ENCODE measurements at places on chromosomes 3 and 15.

- no peak for DNase-seq
These were observed 47.5 kb upstream of the FAM98B start for GRCh38 chr15:38406436-38406835.

DNA sequence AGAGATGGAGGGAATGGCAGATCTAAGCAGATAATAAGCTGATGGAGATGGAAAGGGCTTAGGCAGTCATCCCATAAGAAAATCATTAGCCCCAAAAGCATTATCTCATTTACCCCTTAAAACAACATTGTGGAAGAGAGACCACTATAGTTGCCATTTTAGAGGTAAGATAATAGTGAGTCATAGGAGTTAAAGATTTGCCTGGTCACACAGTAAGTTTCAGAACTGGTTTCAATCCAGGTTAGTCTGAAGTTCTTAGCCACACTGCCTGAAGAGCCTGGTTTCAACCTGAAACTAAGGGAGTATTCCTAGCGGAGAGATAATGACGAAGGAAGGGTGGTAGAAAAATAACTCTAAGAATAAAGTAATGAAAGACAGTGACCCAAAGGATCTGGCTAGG is 13.0 kb upstream of the UBR1 start:
- DNase-seq: no peak

DNA sequence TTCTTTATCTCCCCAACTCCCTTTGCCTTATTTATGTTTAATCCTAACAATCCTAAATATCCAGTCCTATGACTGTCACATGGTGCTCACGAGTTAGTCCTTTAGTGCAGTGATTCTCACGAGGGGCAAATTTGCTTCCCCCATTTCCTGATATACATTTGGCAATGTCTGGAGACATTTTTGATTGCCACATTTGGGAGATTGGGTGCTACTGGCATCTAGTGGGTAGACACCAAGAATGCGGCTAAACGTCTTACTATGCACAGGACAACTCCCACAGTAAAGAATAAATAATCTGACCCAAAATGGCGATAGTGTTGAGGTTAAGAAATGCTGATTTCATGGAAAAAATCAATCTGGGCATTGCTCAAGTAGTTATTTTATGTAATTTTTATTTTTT is 466.5 kb downstream of the ROBO2 start:
- DNase-seq: no peak

- DNase-seq: no peak
These were observed 61.0 kb downstream of the TPRG1 start for GRCh38 chr3:189232790-189233189.

DNA sequence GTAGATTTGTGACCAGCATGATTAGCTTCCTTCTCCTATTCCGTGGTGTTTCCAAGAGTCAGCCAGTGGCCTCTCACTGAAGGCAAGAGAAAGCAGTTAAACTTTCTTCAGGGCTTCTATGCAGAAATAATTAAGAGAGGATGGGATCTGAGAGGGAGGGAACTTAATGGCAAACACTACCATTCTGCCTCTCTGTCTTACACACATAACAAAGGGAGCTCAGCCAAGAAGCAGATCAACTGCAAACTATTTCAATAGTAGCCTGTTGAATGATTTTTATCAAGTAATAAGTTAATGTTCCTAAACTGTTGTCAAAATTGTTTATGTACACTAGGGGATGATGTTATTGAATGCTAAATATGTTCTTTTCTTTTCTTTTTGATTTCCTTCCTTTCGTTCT is 11.8 kb downstream of the OXSR1 start:
- DNase-seq: no peak

GRCh38 chr3:70990723-70991122 is 592.8 kb downstream of the FOXP1 start:
- DNase-seq: peak; percentile 17

DNA sequence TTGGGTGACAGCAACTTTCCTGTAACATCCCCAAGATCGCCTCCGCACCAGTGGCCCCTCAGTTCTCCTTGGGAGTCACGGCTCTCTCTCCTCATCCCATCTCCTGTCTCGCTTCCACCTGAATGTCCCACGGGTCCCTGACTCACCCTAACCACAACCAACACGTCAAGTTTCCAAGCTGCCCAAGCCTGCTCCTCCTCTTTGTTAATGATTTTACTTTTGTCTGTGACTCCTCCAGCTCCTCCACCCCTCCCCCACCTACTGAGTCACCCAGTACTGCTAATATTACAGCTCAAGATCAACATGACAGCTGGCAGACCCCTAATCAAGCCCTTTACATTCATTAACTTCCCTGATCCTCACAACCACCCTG is 39.3 kb downstream of the BDH1 start:
- peak; percentile 33 for DNase-seq

GRCh38 chr3:51715231-51715976 is 8.5 kb downstream of the GRM2 start:
- no peak for DNase-seq

GRCh38 chr3:127794402-127794801 is 27.9 kb downstream of the MGLL start:
- no peak for DNase-seq

DNA sequence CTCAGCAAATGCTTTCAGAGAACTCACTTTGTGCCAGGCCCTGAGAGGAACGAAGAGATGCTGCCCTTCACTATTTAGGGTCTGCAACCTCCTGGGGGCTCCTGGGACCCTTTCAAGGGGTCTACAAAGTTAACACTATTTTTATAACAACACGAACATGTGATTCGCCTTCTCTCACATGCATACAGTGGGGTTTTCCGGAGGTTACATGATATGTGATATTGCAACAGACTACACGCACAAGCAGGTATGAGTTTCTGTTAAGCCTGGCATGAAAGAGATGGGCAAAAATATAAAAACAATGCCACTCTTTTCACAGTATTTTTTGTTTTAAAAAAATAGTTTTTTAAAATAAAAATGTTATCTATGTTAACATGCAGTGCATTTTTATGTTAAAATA is 10.3 kb downstream of the STARD5 start:
- peak; percentile 1 for DNase-seq

DNA sequence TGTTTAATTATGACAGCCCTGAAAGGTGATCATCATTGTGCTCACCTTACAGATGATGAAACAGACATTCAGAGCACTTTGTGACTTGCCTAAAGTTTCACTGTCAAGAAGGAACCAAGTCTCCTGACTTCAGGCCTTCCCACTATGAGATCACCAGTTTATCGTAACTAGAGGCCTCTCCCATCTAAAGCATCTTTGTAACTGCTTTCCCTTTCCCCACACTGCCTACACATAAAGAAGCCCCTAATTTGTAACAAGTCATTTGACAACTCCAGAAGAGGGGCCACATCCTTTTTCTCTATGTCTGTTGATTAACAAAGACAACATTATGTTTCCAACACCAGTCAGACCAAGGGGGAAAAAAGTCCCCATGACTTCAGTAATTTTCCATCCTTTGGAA is 1.1 kb downstream of the KLHL6 start:
- DNase-seq: no peak

DNA sequence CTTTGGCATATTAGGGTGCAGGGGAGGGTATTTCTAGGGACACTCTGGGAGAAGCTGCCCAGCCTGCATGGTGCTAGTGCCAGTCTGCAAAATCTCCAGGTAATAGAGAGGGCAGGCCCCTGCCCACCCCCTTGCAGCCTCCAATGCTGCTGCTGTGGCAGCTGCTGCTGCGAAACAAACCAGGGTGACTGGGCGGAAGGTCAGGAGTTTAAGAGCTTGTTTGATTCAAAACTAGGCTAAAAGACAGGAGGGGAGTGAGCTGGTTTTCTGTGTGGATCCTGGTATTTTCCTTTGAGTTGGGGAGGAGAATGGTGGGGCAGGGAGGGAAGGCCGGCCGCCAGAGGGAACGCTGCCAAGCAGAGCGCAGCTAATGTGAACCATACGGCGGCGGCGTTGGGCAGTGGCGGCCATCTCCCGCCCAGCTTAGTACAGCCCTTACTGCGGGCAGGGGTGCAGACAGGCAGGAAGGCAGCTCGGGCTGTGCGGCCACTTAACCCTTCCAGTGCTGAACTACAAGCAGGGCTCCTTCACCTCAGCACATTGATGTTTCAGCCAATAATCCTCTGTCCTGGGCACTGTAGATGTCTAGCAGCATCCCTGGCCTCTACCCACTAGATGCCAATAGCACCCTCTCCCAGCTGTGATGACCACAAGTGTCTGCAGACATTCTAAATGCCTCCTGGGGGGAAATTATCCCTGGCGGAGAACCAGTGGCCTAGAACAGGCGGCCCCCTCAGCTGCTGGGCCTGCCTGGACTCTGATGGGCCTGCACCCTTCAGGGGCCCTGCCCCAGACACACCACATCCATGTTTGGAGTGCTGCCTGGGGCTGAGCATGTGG is 125.7 kb downstream of the EEFSEC start:
- no peak for DNase-seq

DNA sequence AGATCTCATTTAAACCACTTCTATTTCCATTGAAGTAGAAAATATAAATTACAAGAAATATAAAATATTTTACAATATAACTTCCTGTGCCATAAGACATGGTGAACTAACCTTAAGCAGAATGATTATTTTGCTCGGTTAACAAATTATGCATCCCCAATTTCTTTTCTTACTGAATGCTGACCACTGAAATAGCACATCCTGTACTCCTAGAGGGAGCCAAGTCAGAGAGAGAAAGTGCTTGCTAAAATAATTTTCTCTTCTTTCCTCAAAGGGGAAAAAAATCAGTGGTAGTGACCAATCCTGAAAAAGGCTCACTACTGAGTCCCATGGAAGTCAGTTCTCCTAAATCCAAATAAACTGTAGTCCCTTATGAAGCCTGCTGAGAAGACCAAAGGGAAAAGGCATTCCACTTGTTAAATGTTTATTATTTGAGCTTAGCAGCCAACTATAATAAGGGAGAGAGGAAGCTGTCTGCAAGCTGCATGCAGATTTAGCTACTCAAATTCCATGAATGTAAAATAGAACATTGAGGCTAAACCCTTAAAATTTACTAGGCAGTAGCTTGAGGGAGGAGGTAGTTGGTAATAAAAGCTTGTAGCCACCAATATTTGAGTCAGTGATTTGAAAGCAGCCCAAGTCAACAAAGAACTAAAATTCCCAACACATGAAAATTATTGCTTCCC is 33.1 kb downstream of the CEP152 start:
- no peak for DNase-seq

DNA sequence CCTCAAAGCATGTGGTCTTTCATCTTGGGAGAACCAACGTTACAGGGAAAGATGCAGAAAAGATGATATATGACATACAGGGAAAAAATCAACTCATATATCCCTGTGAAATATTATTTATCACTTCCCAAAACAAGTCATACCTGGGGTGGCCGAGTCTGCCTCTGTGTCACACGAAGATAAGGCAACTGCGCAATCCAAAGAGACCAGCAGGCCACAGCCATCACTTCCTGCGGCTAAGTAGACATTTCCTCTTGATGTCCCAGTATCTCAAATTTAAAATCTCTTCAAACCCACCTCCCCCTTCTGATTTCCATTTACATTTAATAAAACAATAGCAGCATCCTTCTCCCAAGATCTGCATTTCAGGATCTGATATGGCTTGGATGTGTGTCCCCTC is 71.5 kb downstream of the IGF2BP2 start:
- no peak for DNase-seq

DNA sequence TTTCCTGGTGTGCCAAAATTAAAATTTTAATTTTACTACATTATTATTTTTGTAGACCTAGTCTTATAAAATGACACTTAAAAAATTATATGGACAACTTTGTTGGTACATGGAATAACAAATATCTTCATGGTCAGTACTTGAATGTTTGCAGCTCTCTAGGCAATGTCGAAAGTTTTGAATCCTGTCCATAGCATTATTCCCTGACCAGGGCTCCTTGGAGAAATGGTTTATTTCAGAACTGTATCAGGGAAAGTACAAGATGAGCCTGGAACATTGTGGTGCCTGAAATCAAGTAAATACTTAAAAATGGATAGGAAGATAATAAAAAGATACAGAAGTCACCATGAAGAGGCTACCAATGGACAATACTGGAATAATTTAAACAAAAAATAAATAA is 47.6 kb downstream of the ALDH1A2 start:
- DNase-seq: no peak

- no peak for DNase-seq
These were observed 2.4 kb upstream of the LARP6 start for GRCh38 chr15:70856177-70856883.

DNA sequence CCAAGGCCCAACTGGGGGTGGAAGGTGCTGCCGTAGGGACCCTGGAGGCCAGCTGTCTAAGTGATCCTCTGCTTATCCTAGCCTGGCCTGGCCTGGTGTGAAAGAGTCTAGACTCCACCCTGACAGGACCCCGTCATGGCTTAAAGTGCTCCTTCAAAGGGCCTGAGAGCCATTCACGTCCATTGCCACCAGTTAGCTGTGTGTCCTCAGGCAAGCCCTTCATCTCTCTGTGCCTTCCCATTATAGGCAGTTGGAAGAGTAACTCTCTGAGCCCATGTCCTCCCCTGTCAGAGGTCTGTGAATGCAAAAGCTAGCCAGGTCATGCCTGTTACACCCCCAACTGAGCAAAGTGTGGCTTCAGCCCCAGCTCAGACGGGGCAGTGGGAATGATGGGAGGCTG is 9.1 kb upstream of the DNAH1 start:
- DNase-seq: no peak

GRCh38 chr3:79414035-79414434 is 353.8 kb downstream of the ROBO1 start:
- no peak for DNase-seq

- no peak for DNase-seq
These were observed 34.4 kb downstream of the RAF1 start for GRCh38 chr3:12629560-12629959.

- no peak for DNase-seq
These were observed 409.8 kb downstream of the NTRK3 start for GRCh38 chr15:87846746-87847145.

DNA sequence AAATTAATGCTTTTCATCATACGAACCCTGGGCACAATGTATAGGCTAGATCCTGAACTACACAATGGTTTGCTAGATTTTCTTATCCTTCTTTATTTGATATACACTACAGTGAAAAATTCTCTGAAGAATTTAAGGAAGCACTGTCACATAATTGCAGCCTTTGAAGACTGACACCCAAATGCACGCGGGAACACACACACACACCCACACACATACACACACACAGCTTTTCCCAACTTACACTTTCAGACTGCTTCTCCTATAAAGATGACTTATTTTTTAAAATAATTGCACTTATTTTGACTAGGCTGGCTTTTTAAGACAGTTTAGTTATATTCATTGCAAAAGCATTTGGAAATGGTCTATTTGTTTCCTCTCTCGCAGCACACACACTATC is 70.0 kb upstream of the LRRN1 start:
- DNase-seq: no peak

GRCh38 chr3:98734306-98734705 is 28.8 kb upstream of the ST3GAL6 start:
- DNase-seq: no peak

- peak; percentile 68 for DNase-seq
These were observed 156.7 kb upstream of the MEF2A start for GRCh38 chr15:99409097-99409473.
